Stimulated activated CD4-positive, alpha-beta T cell treated with anti-CD3 and anti-CD28 coated beads, TNF-alpha, amount 100 ng/mL, for 24 hours (primary cell): ENCODE measurements at places on chromosomes 2 and 18.

DNA sequence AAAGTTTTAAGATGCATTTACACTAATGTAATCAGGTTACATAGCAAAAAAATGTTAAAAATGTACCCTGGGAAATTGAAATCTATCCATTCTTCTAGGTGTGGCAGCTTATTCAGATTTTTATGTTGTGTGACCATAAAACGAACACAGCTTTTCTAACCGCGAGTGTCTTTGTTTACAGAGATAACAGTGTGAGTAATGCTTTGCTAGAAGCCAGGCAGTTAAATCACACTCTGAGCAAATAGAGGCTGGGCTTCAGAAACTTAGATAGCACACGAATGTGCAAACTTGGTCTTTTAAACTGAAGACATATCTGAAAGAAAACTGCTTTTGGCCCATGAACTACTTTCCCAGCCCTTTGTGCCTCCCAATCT, 116.1 kb downstream of the SPTBN1 start:
- DNase-seq, result no peak

DNA sequence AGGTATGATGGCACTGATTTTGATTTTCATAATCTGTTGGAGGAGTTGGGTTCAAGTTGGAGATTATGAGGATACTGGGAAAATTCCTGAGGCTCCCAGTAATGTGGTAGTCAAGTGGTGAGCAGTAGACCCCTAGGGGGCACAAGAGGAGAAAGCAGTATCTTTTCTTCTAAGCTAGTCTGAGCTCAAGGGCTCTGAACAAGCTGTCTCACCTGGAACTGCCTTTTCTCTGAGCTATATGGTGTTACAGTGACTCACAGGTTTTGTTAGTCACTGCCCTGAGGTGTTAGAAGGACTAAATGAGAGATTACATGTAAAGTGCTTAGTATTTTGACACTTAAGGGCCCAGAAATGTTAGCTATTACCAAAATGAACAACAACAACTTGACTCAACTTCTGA, 42.2 kb downstream of the CD302 start:
- no peak for DNase-seq

DNA sequence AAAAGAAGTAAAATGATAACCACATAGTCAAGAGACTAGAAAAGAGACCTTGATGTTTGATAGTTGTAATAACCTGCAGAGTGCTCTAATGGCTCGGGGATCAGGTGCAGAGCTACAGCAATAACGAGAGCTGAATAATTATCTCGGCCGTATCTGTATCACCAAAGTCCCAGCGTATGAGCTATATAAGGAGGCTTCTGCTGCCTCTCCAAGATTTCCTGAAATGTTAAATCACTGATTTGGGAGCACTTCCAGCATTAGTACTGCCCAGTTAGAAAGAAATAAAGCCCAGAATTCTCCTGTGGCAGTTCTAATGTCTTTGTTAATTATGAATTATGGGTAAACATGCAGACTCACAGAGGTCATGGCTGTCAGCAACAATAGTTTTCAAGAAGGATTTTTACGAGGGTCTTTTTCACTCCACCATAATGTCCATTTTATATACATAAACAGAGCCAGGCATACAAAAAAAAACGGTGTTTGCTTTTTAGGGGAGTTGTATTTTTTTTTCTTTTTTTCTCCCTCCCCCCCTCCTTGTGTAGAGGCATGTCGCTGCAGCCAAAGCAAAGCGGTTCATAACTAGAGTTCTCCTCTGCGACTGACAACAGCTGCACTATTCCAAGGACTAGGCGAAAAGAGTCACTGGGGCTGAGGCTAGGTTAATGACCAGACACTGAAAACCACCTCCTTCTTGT, 168.3 kb upstream of the VRK2 start:
- no peak for DNase-seq

DNA sequence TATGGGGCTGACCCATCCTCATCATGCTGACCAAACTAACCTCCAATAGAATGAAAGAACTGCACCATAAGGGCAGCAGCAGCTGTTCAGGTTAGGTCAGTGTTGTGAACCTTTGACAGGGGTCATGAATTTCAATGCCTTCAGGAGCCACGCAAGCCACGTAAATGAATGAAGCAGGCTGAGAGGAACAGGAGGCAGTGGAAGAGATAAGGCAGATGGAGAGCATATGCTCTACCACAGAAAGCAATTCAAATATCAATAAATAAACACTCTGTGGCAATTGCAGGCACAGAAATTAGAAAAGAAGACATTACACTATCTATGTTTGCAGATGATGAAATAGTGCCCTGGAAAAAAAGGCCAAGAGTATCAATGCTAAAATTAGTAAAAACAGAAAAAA, 56.3 kb downstream of the SCG2 start:
- no peak for DNase-seq

DNA sequence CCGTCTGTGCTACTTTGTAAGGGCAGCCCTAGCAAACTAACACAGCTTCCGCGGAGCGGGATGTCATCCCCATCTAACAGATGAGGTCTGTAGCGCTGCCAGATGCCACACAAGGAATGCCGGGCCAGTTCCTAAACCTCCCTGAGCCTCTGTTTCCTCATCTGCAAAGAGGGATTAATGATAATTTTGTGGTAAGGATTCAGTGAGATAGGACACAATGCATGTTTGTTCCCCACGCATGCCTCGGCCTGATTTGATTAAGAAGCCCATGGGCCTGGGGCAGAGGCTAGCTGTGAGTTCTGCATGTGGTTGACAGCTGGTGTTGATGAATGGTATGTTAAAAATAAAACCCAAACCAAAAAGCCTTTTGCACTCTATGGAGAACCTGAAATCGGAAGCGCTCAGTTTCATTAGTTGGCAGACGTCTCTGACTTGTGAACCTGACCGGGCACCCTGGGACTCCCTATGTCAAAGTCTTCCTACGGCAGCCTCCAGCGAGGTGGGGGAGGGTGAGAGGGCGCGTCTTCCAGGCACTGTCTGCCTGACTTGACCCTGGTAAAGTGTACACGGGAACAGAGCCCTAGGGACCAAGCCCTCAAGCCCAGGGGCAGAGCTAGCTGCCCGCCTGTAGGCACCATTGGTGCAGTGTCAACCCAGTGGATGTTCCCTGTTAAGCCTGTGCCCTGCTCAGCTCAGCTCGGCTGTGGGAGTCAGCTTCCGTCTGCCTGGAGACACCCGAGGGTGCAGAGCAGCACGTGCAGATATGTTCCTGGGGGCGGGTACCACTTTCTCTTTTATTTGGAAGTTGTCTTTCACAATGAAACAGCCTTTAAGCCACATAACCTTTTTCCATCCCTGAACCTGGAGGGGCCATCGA, 14.8 kb upstream of the INHBB start:
- no peak for DNase-seq

DNA sequence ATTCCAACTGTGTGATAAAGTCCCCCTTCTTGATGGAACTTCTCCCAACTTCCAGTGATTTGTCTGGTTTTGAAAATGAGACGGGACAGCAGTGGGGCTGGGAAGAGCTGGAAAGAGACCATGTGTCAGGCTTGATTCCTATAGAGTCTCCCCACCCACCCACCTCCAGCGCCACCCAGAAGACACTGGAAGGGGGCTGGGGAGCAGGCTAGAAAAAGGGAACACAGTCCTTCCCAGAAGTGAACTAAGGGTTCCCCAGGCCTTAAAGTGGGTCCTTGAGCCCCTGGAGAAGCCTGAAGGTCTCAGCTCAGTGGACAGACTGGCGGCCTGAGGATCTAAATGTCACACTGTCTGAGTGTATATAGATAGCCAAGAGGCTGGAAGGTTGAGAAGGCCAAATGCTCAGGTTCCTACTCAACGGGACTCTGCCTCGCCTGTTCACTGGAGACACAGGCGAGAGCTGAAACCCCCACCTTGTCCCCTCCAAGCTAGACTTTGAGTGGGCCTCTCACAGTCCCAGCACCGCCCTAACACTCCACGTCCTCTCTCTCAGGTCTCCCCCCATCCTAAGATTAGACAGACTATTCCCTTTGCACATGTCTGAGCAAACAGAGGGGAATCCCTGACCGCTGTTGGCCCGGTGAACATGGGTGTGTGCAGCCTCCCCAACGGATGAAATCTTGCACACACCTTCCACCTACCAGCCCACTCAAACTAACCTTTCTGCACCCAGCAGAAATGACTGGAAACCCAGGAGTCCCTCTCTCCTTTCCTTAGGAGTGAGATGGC, 1.6 kb downstream of the PKDCC start:
- no peak for DNase-seq

DNA sequence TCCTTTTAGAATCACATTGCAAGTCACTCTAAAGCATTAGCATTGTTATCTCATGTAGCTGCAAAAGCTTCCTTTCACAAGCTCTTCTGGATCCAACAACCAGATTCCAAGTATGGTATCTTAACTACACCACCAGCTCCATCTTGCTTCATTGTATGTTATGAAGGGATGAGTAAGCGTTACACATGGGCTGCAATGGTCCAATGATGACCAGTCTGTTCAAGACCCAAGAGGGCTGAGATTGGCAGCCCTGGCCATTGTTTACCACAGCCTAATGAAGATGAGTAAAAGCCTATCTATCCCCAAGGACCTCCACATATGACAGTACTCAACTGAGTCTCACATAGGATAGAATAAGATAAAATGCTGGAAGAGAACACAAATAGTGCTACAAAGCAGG, 6.3 kb downstream of the CFLAR start:
- DNase-seq, result no peak
